ENCODE measurements at places on chromosomes 1 and 21.

DNA sequence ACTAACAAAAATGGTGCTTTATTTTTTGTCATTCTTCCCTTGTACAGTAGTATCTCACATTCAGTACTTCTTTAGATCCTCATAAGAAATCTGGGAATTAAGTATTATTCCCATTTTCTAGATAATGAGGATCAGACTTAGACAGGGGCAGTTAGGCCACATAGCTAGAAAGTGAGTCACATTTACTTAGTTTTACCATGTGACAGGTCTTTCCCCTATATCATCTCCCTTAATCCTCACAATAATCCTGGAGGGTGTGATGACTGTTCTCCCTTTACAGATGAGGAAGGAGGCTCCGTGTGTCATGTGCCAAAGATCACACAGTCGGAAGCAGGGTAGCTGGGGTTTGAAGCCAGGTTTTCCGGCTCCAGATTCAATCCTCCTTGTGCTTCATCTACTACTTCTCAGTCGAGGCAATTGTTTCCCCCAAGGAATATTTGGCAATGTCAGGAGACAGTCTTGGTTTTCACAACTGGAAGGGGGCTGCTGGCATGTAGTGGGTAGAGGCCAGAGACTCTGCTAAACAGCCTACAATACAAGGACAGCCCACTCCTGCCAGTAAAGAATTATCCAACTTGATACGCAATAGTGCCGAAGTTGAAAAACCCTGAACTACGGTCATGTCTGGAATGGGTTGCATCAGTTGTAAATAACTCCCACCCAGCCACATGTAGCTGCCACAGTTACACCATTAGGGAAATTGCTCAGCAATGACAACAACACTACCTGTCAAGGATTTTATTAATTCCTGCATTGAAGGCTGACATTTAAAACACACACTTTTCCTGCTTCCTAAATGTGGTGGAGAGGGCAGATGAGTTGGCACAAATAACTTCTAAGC lies 54.5 kb downstream of the C8B start:
- DNase-seq, result no peak

DNA sequence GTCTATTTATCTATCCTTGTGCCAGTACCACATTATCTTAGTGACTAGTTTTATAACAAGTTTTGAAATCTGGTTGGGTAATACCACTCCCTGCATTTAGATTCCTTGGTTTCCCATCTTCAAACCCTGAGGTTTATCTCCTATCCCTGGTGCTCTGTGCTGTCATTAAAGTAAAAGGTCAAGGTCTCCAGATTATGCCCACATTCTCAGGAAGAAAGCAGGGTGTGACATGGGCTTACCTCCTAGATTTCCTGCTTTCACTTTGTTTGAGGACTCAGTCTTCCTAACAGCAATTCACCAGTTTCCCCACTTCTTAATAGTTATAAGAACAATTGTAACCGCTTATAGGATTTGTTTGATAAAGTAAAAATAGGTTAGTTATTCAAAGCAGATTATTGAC lies 86.0 kb downstream of the CACHD1 start:
- DNase-seq, result no peak

DNA sequence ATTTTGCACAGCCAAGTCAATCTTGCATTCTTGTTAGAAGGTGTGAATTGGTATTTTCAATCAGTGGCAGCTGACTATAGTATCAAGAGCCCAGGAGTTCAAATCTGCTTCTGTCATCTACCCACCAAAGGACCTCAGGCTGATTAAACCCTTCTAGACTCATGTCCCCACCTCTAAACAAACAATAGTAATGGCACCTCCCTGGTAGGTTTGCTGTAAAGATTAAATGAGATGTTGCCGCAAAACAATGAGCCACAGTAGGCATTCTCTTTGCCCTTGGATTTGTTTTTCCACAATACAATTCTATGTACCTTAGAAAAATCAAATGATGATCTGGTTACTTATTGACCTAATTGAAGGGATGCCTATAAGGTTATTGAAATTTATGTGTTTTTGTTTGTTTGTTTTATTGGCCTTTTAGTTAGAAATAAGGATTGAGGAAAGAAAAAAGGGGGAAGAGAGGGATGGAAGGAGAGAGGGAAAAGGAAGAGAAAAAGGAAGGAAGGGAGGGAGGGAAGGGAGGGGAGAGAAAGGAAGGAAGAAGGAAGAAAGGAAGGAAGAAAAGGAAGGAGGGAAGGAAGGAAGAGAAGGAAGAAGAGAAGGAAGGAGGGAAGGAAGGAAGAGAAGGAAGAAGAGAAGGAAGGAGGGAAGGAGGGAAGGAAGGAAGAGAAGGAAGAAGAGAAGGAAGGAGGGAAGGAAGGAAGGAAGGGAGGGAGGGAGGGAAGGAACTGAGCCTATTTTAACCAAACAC lies 110.7 kb downstream of the ETS2 start:
- no peak for DNase-seq

- no peak for DNase-seq
Measured at GRCh38 chr1:184287001-184287400, 99.8 kb upstream of the C1orf21 start.

- DNase-seq, result peak; percentile 42
Measured at GRCh38 chr21:36104317-36105300, 30.3 kb upstream of the CBR3 start.

DNA sequence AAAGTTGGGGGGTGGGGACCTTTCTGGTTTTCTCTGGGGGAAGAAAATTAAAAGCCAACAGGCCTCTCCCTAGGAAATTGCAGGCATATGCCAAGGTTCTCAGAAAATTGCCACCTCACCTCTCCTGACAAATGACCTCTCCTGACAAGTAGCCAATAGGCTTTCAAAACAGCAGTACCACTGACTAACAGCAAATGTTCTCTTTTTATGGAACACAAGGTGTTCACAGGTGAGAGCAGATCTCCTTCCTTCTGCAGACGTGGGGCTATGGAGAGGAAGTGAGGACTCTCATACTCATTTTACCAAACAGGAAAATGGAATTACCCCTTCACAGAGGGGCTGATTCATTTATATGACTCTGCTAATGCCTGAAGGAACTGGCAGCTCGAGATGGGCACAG lies 32.7 kb upstream of the SUCO start:
- DNase-seq, result no peak

GRCh38 chr1:24416666-24417391 lies 1.2 kb downstream of the NIPAL3 start:
- DNase-seq, result peak; percentile 24

DNA sequence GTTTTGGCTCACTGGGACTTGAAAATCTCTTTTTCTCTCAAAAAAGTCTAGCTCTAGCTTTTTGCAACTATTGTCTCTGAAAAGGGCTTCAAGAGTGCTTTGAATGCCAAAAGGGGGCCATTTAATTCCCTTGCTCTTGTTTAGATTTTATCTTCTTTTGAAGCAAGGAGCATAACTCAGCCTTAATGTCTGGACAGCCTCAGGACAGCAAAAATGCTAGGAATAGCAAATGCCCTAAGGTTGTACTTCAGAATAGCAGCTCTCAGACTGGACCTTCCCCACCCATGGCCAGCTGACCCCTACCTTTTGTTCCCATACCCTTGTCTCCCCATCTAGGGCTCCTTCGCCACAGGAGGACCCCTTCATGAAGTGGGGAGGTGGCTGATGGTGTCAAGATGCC lies 121.4 kb downstream of the KCNK1 start:
- DNase-seq, result no peak

DNA sequence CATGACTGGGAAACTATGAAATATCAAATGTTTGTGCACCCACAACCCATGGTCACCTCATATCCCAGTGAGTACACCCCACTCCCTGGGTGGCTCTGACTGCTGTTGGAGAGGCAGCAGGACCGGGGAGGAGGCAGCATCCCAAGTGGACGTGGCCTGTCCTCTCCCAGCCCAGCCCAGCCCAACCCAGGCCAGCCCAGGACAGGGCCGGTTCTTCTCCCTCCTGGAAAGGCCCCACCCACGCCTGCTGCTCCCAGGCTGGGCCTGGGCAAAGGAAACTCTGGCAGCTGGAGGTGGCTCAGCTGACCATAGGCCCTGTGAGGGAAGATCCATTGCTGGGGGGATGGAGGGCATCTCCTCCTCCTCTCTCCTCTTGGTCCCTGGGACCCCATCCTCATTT lies 19.1 kb downstream of the MATN1 start:
- DNase-seq, result no peak

- DNase-seq, result no peak
Measured at GRCh38 chr1:53431805-53432565, 27.2 kb upstream of the DMRTB1 start.

GRCh38 chr21:15539376-15539775 lies 190.4 kb upstream of the USP25 start:
- no peak for DNase-seq

GRCh38 chr1:202807926-202808757 lies at the start of gene KDM5B:
Gene KDM5B, minus strand, starts transcription at chr1:202808421. Its CDS starts 116 bp downstream, at chr1:202808305.
- DNase-seq, result peak; percentile 50

DNA sequence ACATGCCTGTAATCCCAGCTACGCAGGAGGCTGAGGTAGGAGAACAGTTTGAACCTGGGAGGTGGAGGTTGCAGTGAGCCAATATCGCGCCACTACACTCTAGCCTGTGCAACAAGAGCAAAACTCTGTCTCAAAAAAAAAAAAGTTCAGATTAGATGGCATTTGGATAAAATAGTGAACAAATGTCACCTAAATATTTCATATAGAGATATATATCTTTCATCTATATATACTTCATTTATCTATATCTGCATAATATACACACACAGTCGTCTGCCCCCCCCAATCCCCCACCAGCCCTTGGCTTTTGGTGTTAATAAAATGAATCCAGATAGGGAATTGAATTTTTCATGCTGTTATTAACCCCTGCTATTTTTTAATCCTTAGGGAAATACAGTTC lies 5.0 kb downstream of the PPP1R15B start:
- no peak for DNase-seq

- no peak for DNase-seq
Measured at GRCh38 chr1:24411963-24412362, 1.6 kb downstream of the STPG1 start.

GRCh38 chr1:44045064-44045463 lies 13.8 kb upstream of the SLC6A9 start:
- DNase-seq, result no peak

DNA sequence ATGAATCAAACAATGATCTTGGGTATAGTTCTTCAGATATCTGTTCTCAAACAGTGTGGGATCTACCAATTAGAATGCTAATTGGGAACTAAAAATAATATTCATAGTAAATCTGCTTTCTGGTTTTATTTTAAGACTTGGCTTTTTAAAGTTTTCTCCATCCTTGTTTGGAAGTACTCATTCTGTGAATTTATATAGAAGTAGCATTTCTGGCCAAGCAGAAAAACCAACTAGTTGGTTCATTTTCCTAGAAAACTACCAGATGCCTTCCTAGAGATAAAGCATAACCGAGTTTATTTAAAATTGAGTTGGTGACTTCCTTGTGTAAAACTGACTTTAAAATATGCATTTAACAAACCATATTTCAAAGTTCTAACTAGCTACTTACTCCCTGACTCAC lies 48.8 kb downstream of the DNM3 start:
- no peak for DNase-seq

GRCh38 chr1:107250169-107250568 lies 109.3 kb downstream of the NTNG1 start:
- no peak for DNase-seq

DNA sequence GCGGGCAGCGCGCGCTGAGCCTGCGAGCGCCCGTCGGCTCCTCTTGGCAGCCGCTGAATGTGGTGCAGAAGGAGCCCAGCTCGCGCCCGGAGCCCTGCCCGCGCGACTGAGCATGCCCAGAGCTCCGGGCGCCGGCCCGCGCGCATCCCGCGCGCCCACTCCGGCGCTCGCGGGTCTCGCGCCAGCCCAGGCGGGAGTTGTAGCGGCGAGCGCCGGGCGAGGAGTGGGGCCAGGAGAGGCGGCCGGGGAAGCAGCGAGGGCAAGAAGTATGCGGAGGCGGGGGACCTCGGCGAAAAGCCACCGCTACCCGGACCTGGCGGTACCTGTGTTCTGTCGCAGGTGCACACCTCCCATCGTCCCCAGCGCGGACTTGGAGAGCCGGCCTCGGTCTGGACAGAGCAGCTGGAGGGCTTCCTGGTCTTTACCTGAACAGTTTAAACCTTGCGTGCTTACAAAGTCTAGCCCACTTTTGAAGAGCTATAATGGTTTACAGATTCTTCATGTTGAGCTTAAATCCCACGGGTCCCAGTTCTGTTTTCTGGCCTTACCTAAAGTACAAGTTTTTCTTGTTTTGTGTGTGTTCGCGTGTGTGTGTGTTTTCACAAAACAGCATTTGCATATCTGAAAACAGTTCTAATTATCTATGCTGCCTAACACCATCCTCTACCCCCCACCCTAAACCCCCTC lies at the start of gene DDAH1:
DDAH1 (minus strand) TSS at position 61 of the 687 bp plus-strand sequence. CDS start 114 bp downstream, outside the sequence.
- DNase-seq, result no peak

- no peak for DNase-seq
Measured at GRCh38 chr1:88697503-88697902, 13.4 kb downstream of the PKN2 start.

GRCh38 chr1:84969489-84970250 lies 27.2 kb downstream of the MCOLN2 start:
- DNase-seq, result no peak

DNA sequence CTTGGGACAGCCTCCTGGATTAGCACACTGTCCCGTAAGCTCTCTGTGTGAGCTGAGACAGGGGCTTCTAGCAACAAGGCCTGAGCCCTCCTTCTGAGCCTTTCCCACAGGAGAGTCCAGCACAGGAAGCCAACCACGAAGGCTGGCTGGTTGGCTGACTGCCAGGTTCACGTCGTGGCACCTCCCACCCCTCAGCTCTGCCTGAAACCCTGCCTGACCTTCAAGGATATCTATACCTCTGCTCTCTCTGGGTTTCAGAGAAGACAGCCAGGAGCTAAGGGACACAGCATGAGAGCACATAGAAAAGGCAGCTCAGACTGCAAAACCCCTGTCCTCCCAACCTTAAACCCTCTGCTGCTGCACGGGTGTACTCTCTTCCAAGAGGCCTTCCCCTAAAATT lies 13.9 kb downstream of the DLGAP3 start:
- DNase-seq, result no peak

DNA sequence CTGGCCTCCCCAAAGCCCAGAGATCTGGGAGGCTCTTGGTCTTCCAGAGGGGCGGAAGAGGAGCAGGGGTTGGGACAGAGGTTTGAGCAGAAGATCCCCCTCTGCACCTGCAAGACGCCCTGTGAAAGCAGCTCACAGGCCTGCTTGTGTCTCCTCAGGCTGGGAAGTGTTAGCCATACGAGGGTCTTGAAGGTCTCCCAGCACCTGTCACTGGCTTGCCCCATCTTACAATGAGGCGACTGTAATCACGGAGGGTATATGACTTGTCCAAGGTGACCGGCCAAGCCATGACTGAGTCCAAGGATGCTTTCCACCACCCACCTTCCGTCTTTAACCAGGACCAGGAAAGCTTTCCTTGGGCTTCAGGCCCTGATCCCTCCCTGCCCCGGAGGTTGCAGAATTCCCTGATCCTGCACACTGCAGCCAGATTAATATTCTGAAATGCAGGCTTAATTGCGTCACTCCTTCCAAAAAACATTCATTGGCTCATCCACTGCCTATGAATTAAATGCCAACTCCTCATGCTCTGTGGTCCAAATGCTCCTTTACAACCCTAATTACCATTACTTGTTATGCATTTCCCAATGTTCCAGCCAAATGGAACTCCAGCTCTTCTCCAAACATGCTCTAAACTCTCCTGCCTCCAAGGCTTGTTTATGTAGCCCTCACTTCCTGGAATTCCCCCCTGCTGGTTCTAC lies 64.0 kb downstream of the DDX20 start:
- DNase-seq, result no peak

Data from activated gamma-delta T cell treated with anti-CD3 and anti-CD28 coated beads, Interleukin-2, amount 50 U/mL, for 16 hours (primary cell).